Activated naive CD8-positive, alpha-beta T cell treated with anti-CD3 and anti-CD28 coated beads, Interleukin-2, amount 50 U/mL, for 24 hours (primary cell): ENCODE measurements at places on chromosomes 1 and 21.

- no peak for DNase-seq
These were observed 309.8 kb downstream of the MATN1 start for GRCh38 chr1:30413606-30414005.

DNA sequence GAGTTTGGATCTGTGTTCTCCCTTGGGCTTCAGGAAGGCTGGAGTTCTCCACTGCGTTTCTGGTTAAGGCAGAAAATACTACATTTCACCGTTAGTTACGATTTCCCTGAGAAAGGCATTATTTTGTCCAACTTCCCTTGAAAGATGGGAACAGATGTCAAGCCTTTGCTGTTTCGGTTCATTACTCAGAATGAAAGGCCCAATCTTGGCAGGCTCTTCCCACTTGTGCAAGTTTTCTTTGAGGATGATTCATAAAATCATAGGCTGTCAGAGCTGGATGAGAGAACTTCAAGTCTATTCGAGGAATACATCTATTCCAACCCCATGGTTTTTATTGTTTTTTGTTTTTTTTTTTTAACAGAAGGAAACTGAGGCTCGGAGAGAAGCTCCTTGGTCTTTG lies 205.2 kb downstream of the GRIK3 start:
- DNase-seq: no peak

DNA sequence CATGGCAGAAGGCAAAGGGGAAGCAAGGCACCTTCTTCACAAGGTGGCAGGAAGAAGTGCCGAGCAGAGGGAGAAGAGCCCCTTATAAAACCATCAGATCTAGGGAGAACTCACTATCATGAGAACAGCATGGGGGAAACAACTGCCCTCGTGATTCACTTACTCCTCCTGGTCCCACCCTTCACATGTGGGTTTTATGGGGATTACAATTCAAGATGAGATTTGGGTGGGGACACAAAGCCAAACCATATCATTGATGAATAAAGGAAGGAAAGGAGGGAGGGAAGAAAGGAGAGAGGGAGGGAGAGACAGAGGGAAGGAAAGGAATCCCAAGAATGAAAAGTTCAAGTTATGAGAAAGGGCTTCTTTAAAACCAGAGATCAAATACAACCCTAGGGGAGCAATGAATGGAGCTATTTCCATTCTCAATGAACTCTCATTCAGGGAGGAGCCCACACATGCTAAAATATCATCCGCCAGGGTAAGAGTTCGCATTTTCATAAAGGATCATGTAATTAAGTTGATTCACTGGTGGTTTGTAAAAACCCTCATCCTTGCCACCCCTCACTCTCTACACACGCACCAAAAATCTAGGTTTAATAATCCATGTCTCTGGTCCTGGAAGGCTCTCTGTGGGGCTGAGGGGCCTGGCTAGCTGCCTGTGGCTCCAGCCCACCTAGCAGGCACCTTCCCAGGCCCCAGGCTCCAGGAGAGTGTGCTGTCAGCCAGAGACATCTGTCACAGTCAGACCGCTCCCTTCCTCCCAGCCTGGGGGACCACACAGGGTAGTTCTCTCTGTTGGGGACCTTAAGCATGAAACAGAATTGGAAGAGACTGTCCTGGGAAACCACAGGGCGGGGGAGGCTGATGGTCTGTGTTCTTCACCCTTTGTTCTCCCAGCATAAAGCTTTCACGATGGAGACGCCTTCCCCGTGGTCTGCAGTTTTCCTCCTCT lies 94.0 kb downstream of the CCDC185 start:
- no peak for DNase-seq

- DNase-seq: no peak
These were observed 9.6 kb downstream of the ZBTB18 start for GRCh38 chr1:244060686-244061085.

GRCh38 chr1:27556781-27557595 lies 47.0 kb downstream of the AHDC1 start:
- DNase-seq: peak; percentile 83

GRCh38 chr21:34351786-34352241 lies 12.0 kb upstream of the KCNE2 start:
- DNase-seq: peak; percentile 13

GRCh38 chr1:228205526-228206436 lies 2.1 kb upstream of the OBSCN start:
- DNase-seq: no peak

GRCh38 chr1:201711811-201712210 lies 117.1 kb upstream of the IPO9 start:
- no peak for DNase-seq

GRCh38 chr1:117682372-117682771 lies 76.5 kb downstream of the TENT5C start:
- DNase-seq: no peak

DNA sequence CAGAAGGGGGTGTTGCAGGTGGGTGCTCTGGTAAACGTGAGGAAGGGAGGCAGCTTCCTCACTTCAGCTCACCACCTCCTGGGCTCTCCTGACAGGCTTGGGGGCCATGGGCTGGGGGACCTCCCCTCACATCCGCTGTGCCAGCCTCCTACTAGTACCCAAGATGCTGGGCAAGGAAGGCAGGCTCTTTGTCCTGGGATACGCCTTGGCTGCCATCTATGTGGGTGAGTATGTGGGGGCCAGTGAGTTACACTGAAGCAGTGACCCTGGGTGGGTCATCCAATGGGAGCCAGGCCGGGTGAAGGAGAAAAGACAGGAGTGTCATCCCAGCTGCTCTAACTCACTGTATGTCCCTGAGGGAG lies 5.7 kb downstream of the DCST1 start:
- DNase-seq: no peak

DNA sequence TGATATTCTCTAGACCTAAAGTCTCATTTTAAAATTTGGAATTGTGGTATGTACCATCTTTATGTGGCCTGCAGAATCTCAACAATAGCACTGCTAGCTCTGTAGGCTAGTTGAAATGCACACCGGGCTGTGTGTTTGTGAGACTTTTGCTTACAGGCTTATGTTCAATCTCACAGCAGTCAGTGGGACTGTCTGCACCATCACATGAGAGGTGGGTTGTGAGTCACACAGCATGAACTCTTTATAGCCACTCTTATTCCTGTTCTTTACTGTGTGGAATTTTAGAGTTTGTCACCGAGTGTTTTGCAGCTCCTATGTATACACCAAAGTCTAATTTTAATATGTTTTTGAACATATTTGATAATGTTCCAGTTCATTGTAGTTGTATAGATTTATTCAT lies 74.6 kb downstream of the RASAL2 start:
- DNase-seq: no peak

DNA sequence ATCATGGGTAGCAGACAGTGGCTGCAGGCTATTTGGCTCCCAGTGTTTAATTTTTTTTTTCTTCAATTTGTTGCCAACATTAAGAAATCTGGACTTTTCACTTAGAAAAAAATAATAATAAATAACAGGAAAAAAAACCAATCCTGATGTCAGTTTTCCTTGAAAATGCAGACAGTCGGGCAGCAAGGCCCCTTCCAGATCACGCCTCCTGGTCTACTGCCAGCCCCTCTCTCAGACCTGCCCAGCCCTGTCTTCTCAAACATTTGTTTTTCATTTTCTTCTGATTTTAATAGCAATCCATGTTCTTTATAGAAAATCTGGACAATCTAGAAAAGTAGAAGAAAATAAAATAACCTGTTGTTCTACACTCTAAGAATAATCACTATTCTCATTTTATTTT lies 15.5 kb downstream of the IFNGR2 start:
- no peak for DNase-seq

GRCh38 chr1:114152508-114153260 lies 985 bp downstream of the SYT6 start:
- peak; percentile 9 for DNase-seq

GRCh38 chr1:118621839-118622238 lies 366.3 kb downstream of the TBX15 start:
- no peak for DNase-seq

DNA sequence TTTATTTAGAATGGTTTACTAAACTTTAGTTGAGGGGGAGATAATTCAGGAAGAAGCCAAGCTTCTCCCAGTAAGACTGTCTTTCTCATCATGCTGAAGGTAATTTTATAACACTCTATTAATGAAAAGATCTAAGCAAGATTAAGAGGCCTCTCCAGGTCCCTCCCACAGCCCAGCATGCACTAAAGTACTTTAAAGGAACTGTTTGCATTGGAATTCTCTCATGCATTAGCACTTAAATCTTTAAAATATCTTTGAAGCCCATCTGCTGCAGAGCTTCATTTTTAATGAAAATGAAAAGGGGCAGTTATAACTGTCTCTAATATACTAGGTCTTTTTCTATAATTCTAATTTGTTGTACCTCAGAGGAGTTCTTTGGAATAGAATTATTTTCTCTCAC lies 1379.1 kb upstream of the ADGRL4 start:
- DNase-seq: no peak

DNA sequence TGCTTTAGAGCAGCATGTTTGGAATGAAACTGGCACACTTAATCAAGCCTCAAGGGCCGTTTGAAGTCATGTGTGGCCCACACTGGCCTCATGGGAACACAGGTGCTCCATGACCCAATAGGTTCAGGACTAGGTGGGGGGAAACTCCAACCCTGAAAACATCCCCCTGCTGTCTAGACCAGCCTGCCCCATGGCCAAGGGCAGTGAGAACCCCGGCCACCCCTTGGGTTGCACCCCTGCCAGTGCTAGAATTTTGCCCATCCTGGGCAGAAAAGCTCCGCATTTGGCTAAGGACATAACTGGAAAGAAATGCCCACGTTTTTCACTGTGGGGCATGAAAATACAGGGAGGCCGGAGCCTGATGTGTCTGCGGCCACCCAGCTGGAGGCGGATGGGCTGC lies 6.1 kb upstream of the PTGER3 start:
- DNase-seq: no peak

DNA sequence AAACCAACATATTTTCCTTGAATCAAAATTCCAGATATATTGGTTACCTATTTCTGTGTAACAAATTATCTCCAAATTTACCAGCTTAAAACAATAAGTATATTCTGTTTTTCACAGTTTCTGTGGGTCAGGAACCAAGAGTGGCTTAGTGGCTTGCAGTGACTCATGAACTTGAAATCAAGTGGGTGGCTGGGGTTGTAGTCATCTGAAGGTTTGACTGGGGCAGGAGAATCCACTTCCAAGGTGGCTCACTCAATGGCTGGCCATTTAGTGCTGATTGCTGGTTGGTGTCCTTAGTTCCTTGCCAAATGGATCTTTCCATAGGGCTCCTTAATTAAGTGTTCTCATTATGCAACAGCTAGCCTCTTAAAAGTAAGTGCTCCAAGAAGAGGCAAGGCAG lies 43.8 kb downstream of the ALG14 start:
- no peak for DNase-seq
